BE2C (cell line): ENCODE measurements at places on chromosomes 5 and 9.

- DNase-seq: no peak
Measured at GRCh38 chr9:112120439-112120925, 54.6 kb downstream of the SUSD1 start.

GRCh38 chr9:75023846-75024245, 4.2 kb downstream of the CARNMT1 start:
- no peak for DNase-seq

- no peak for DNase-seq
Measured at GRCh38 chr5:143019157-143019556, 249.0 kb downstream of the ARHGAP26 start.

- DNase-seq: no peak
Measured at GRCh38 chr5:35012796-35013195, 35.0 kb downstream of the AGXT2 start.

DNA sequence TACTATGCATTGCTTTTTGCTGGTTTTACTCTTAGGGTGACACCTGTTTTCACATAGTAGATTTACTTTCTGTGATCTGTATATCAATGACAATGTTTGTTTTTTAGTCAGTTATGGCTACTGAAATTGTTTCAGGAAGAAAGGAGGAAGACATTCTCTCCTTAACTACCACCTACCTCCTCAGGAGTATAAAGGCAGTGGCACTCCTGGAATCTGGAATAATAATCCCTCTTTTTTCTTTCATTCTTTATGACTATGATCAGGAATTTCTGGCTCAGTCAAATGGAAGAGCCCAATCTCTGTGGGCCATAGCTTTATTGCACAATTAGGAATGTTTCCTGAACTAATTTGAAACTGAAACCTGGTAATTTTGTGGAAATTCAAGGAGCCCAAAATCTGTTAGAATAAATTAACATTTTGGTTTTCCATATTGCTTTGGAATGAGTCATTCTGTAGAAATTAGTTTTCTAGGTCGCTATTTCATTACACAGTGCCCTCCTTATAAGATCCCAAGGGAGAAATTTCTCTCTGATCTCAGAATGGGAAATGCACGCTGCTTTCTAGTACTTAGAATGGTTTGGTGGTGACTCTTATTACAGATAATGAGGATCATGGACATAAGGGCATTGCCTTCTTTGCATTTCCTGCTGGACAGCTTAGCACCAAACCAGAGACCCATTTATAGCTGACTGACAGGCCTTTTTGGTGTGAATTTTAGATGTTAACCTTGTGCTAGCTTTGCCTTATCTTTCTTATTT, 95.3 kb upstream of the VLDLR start:
- DNase-seq: no peak

GRCh38 chr9:21053851-21054250, 22.4 kb upstream of the HACD4 start:
- no peak for DNase-seq

DNA sequence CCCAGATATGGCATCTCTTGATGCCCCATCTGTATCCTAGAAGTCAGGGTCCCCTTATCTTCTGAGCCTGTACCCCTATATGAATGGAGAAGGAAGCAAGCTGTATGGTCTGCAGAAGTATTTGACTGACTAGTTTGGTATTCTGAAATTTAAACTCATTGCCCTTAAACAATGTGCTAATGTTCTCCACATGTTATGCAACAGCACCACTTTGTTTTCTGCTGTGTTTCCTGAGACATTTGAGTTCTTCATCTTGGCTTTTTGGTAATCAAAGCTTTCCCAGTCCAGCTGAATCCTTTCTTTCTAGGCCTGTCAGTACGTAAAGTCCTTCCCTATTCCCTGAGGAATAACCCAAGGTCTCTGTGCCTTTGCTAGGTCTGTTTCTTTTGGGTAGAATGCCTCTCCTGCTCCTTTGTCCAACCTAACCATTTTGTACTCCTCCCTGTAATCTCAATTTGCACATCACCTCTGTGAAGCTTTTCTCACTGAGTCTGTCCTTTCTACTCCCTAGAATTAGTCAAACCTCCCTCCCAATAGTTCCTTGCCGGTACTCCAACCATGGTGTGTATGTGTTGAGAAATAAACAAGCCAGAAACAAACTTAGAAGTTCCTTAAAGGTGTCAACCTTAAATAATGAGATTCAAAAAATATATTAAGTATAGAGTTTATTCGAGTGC, 72.1 kb upstream of the HSPB3 start:
- no peak for DNase-seq

GRCh38 chr5:138273834-138274188, 610 bp downstream of the GFRA3 start:
- no peak for DNase-seq

DNA sequence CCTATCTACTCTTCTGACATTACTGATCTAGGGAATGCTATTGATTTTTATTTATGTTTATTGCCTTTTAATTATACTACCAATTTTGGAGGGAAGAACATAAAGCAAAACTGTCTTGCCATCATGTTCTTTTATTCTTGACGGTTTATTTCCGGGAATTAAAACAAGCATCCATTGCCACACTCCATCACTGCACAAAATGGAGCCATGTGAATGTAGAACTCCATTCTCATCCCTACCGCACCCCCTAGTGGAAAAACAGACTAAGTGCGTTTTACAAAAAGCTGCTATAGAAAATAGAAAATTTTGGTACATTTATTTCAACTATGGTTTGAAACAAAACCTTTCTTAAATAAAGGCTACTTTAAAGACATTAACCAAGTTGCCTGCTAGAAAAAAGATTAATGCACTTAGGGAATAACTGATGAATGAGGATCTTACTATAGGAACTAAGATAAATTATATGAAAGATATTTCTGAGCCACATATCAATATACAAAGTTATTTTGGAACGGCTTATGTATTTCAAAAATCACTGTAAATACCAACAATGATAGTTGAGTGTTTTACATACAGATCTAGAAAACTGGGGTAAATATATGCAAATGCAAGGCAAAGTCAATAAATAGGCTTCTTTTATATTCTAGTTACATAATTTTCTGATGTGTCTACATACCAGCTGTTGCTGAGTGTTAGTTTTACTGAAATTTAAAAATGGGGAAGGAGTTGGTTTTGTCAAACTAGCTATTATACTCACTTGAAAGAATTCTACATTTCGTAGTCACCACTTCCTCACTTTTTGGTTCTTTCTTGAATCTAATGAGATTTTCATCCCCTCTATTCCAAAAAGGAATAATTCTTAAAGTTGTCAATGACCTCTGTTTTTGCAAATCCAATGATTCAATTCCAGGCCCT, 26.5 kb downstream of the OXCT1 start:
- DNase-seq: peak; percentile 57

- DNase-seq: no peak
Measured at GRCh38 chr9:127131871-127132270, 9.4 kb upstream of the ANGPTL2 start.

DNA sequence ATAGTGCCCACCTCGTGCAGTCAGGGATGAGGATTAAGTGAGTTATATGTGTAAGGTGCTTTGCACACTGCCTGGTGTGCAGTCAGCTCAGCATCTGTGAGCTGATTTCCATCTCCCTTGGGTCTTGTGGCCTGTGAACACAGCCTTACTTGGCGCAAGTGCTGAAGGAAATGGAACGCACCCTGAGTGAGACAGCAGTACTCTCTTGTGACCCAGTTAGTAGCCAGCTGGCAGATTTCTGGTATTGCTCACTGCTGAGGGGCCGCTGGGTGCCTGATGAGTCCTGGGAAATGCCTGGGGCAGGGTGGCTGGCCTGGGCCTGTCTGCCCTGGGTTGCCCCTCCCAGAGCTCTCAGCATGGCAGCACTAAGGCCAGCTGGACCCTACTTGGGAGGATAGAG, 90.9 kb upstream of the BOD1 start:
- peak; percentile 82 for DNase-seq

- DNase-seq: no peak
Measured at GRCh38 chr5:348726-349125, 27.2 kb downstream of the AHRR start.

GRCh38 chr5:167694325-167695147, 596.9 kb upstream of the WWC1 start:
- no peak for DNase-seq

DNA sequence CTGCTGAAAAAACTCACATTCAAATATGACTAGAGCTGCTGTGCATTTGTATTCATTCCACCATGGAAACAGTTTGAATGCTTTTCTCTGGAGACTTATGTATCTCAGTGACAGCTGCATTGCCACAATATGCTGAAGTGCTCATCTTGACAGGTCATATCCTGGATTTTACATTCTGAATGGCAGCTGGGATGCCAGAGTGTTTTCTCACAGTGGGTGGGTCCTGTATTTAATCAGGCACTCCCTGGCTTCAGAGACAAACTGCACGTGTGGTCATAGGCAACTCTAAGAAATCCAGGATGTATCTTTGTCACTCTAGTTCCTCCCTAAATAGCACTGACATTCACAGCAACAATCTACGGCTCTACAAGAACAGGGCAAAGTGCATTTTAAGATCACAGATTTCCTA, 75.6 kb downstream of the ST8SIA4 start:
- peak; percentile 5 for DNase-seq

GRCh38 chr5:158877124-158877581, 222.6 kb downstream of the EBF1 start:
- DNase-seq: no peak

GRCh38 chr9:133788819-133789717, 50.9 kb upstream of the SARDH start:
- DNase-seq: peak; percentile 74

DNA sequence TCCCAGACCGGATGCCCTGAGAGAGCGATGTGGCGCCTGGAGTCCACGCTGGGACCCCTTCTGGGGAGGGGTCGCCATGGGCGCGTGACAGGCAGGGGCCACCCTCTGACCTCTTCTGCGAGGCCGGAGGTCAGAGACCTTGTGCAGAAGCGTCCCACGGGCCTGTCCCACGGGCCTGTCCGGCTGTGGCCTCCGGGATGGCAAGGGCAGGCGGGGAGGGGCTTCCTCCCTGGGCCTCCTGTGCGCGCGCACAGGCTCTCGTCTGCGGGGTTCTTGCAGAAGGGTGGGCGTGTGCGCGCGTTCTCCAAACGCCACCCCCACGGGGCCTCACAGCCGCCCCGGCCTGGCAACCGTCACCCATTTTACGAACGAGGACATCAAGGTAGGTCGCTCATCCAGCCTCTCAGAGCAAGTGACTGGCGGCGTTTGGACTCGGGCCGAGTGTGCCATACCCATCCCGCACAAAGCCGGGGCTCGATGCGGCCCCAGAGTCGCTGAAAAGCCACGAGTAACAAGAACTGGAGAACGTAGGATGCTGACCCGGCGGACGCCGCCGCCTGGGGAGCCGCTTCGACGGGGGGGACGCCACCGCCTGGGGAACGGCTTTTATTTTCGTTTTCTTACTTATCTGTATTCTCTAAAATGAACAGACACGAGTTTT, 897 bp downstream of the AHRR start:
- no peak for DNase-seq

DNA sequence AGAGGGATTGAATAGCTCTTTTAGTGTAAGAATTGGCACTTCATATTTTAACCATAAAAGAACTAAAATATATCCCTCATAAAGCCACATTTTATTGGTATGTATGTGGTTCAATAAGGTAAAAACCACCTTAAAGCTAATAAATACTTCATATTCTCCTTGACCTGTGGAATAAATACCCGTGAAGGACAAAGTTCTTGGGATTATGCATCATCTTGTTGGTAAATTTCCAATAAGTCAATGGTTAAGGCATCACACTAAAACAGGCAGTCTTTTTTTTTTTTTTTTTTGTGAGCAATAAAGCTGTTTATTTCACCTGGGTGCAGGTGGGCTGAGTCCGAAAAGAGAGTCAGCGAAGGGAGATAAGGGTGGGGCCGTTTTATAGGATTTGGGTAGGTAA, 161.9 kb downstream of the SNCAIP start:
- DNase-seq: no peak

GRCh38 chr9:135676891-135677290, 13.8 kb downstream of the LCN9 start:
- DNase-seq: no peak

- DNase-seq: no peak
Measured at GRCh38 chr5:54159893-54160195, 150.5 kb downstream of the ARL15 start.

DNA sequence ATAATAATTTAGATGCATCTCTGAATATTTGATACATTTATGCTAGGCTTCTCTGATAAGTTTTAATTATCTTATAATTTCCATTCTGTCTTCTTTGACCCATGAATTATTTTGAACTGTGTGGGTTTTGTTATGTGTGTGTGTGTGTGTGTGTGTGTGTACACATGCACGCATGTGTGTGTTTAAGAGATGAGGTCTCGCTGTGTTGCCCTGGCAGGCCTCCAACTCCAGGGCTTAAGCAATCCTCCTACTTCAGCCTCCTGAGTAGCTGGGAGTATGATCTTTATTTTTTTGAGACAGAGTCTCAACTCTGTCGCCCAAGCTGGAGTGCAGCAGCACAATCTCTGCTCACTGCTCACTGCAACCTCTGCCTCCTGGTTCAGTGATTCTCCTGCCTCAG, 75.4 kb downstream of the NDUFAF2 start:
- no peak for DNase-seq

- DNase-seq: no peak
Measured at GRCh38 chr5:158638396-158638795, 461.3 kb downstream of the EBF1 start.

GRCh38 chr9:22483528-22484070, 37.0 kb downstream of the DMRTA1 start:
- no peak for DNase-seq

DNA sequence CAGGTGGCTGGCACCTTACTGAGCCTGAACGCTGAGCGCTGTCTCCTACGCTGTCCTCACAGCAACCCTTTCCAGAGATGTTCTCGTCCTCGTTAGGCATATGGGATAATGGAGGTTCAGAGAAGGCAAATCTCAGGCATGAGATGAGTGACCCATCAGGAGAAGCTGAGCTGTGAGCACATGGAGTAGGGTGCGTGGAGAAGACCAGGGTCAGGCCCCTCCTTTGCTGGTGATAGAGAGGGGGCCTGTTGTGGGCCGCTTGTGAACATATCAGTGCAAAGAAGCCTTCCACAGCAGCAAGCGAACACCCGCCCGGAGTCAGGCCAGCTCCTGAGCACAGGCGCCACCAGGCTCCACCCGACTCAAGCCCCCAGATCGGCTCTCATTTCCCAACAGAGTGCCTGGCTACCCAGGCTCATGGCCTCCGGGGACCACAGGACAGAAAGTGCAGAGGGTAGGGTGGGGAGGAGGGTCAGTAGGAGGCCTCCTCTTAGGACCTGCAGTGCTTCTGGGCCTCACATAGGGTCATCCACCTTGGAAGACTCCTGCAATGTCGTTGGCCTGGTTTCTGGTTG, 15.0 kb upstream of the TIFAB start:
- no peak for DNase-seq

GRCh38 chr9:14563902-14564624, 129.2 kb downstream of the ZDHHC21 start:
- DNase-seq: peak; percentile 28
